ENCODE measurements at places on chromosomes 2 and 18.
A peak's percentile ranks its signal among the peaks of the same experiment; 100 is the strongest.

DNA sequence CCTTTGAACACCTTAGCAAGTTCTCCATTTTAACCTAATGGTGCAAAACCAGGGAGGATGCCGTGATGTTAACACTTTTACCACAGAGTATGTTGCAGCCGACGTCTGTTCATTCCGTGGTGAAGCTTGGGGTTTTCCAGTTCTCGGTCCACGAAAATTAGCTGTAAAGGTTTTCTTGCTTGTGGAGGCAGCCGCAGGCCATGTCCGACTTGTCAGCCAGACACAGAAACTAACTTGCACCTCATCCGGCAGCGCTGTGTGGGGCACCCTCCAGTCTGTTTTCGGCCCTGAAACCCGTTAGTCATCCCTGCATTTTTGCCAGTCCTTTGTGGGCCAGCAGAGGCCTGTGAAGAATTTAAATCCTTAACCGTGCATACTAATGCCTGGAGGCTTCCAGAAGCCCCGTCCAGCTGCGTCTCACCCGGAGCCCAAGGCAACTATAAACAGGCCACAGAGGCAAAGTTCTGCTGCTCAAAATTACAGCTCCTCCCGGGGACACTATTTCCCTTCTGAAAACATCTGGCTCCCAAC lies 70.6 kb downstream of the SH3YL1 start:
- no peak for DNase-seq

- DNase-seq, result no peak
Measured at GRCh38 chr2:44946372-44947027, 5.0 kb downstream of the SIX3 start.

DNA sequence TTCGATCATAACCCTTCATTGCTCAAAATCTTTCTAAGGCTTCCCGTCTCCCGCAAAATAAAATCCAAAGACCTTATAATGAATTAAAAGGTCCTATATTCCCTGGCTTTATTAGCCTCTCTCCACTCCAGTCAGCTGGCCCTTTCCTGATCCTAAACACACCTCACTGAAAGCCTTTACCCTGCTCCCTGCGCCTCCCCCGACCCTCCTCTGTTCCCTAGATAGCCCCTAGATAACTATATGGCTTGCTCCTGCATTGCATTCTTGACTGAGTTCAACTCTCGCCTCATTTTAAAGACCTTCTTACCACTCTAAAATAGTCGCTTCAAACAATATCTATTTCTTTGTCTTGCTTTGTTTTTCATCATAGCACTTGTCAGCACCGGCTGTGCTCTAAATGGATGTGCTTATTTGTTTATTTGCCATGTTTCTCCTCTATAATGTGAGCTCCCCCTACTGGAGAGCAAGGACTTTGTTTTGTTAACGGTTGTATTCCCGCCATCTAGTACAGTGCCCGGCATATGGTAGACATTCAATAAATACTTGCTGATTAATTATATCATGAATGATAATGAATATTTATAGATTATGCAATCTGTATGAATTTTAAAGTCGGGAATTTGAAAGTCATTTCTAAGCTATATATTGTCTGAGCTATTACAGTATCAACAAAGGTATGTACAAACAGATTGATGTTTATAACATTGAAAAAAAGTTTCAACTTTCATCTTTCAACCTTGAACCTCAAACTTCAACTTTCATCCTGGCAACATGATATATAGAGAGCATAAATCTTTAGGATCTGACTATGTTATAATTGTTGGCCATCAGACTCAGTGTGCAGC lies 32.4 kb upstream of the VIT start:
- DNase-seq, result peak; percentile 50

GRCh38 chr18:61921621-61922235 lies 28.9 kb upstream of the RNF152 start:
- no peak for DNase-seq

DNA sequence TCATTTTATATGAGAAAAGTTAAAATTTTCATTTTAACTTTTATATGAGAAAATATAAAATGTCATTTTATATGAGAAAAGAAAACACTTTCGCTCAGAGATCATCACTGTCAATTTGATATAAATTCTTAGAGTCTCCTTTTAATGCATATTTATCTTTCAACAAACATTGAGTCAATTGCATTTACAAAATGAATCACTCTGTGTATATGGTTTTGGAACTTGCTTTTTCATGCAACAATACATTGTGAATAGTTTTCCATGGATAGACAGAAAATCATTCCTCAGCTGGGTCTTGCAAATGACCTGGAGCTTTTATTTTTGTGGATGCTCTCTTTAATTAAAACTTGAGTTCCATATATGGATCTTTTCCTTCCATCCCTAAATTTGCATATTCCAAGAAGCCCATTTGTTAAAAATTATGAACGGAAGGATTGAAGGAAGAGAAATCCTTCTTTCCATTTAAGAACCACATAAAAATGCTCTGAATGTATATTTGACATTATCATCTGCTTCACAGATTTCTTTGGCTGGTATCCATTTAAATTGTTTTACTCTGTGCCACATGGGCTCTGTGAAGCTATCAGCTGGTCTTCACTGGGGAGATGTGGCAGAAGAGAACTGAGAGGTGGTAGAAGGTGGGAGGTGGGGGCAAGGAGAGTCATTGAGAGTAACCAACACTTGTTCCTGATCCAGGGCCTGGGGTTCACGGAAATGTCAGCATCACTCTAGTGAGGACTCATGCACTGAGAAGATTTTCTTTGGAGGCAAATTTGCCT lies 104.1 kb downstream of the QPCT start:
- DNase-seq, result no peak

- DNase-seq, result no peak
Measured at GRCh38 chr18:79881695-79882094, 69.8 kb downstream of the SLC66A2 start.

- no peak for DNase-seq
Measured at GRCh38 chr2:107242811-107243210, 356.8 kb upstream of the ST6GAL2 start.

- DNase-seq, result peak; percentile 18
Measured at GRCh38 chr18:72652990-72653593, 109.0 kb upstream of the CBLN2 start.

- no peak for DNase-seq
Measured at GRCh38 chr2:218960309-218961165, 1.1 kb downstream of the CDK5R2 start.

GRCh38 chr2:20604951-20605381 lies 45.9 kb downstream of the HS1BP3 start:
- DNase-seq, result no peak

- DNase-seq, result no peak
Measured at GRCh38 chr2:113703386-113704299, 52.8 kb downstream of the SLC35F5 start.

DNA sequence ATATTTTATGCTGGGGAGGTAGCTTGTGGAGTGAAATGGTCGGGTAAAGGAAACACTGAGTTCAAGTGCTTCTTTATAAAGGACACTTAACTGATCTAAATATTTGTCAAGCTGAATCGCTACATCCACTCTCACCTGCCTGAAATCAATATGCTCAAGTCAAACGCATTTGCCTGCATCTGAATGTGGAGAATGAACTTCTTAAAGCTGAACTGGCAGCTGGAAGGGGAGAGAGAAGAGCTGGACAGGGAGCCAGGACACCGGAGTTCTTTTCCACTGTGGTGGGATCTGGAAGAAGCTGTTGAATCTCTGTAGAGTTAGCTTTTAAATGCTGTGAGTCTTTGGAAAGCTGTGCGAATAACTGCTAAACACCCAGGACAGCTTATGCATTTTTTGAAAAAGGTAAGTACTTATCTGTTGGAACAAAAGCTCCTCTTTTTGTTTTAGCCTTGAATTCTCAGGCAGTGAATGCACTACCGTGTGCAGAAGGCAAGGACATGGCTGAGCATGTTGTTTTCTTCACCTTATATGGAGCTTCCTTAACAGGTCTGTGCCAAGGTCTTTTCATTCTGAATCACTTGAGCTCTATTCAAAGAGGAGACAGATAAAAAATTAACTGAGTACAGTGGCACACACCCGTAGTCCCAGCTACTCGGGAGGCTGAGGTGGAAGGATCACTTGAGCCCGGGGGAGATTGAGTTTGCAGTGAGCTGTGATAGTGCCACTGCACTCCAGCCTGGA lies 74.2 kb upstream of the KLF7 start:
- DNase-seq, result no peak

DNA sequence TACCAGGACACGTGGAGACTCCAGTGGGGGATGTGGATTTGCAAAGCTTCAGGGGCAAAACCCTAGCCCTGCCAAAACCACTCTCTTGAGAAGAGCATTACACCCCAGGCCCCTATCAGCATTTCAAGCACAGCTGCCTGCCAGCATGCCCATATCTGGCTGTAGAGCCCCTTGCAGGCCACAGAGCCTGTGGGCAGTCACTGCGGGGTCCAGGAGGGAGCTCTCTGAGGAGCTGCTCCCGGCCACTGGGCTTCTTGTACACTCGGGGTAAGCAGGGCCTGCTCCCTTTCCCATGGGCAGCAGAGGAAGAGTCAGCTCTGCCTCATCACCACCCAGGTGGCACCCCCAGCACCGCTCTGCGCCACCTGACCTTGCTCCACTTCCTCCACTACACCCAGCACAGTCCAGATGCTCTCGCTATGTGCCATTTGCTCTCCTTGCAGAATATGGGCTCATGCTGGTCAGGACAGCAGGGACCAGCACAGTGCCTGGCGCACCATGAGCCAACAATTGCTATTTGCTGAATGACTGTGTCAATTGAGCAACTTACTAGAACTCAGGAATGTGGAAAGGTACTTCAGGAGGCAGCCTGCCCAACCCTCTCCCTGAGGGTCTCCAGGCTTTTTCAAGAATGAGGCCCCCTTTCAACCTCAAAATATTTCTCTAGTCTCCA lies 7.4 kb downstream of the CHST10 start:
- no peak for DNase-seq

- DNase-seq, result no peak
Measured at GRCh38 chr2:221267773-221268425, 304.2 kb downstream of the EPHA4 start.

- DNase-seq, result no peak
Measured at GRCh38 chr2:105644174-105644980, 100.3 kb upstream of the NCK2 start.

DNA sequence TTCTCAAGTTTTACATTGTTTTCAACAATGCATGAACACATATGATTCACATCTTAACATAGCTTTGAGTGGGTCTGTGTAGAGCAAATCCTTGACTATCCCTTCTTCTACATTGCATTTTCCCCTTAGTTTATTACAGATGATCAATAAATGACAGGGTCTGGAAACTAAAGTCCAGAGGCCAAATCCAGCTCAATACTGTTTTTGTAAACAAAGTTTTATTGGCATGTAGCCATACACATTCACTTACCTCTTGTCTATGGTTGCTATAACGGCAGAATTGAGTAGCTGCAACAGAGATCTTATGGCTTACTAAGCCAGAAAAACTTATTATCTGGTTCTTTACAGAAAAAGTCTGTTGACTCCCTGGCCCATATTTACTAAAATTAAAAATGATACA lies 12.8 kb downstream of the FANCL start:
- no peak for DNase-seq
